ENCODE measurements at places on chromosomes 3 and 15. TPM values are rescaled to one million over a fixed set of nuclear protein-coding genes. Genes with fewer than 3 reads are reported as not detected.

- DNase-seq, result no peak
Measured at GRCh38 chr3:32414522-32415202, 23.0 kb downstream of the CMTM7 start.

DNA sequence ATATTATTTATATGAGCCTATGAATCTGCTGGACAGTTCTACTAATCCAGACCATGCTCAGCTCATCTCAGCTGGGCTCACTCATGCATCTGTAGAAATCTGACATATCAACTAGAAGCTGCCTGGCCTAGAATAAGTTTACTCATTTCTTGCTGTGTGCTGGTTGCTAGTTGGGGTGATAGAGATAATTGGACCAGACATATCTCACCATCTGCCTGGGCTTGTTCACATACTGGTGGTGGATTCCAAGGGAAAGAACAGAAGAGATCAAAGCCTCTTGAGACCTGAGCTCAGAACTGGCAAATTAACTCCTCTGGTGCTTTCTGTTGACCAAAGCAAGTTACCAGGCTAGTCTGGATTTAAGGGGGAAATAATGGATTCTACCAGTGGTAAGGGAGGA is 109.1 kb downstream of the NSUN3 start:
- DNase-seq, result no peak

DNA sequence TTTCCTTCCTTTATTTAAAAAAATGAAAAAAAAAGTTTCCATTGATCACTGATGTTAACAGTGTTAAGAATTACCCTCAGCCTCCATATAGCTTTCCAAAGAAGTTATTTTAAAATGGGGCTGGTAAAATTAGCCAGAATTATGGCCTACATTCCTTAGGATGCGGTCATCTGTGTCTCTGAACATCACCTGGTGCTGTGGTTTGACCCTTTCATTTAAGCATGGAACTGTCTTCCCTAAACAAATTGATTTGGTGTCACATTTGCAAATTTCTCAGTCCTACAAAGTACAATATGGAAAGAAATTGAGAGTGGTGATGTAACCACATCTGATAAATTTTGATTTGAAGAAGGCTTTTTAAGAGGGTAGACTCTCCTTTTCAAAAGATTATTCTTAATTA is 40.3 kb upstream of the ZPLD1 start:
- DNase-seq, result no peak

DNA sequence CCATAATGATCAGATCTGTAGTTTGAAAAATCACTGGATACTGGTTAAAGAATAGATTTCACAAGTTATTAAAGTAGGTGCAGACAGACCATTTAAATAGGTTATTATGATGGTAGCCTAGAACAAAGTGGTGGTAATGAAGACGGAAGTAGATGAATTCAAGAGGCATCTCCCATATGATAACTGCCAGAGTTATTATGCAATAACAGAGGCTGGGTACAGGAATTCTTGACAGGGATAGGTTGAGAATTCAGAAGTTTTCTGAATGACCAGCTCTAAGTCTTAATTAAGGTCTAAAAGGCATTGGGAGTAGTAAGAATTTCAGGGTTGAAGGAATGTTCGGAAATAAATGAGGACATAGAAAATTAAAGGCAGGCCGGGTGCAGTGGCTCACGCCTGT is 108.9 kb downstream of the PEAK1 start:
- DNase-seq, result no peak

Gene HGD
- not detected for polyA plus RNA-seq

Gene LDHAL6B
- not detected for polyA plus RNA-seq

Gene SLC12A6
- polyA plus RNA-seq, result 13.4 TPM

Gene ASTE1
- 23.6 TPM for polyA plus RNA-seq

DNA sequence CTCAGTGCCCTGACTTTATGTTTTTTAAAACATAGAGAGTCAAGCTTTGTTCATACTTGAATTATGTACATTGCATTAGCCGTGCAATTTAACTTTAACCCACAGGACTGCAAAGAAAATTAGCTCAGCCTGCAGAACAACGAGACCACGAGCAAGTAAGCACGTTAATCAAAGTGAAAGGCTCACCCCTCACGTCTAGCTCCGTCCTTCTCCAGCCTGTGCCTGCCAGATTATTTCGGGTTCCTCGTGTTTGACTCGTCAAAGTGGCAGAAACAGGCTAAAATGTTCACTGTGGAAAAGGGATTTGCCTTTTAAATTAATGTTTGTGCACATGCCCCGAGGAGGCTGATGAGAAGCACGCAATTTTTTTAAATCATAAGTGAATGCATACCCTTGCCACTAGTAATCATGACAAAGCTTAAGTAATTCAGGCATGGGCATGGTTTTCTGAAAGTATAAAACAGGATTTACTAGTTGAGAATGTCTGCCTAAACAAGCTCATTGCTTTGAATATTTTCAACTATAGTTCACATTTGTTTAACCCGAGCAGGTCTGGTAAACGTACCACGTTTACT is 15.3 kb downstream of the ZBTB38 start:
- DNase-seq, result no peak

Gene NANOGP8
- not detected for polyA plus RNA-seq

- no peak for DNase-seq
Measured at GRCh38 chr3:29176501-29176900, 104.4 kb upstream of the RBMS3 start.

Gene IL17RE
- not detected for polyA plus RNA-seq
